GM03348 (cell line): ENCODE measurements at places on chromosomes 16 and 17.

DNA sequence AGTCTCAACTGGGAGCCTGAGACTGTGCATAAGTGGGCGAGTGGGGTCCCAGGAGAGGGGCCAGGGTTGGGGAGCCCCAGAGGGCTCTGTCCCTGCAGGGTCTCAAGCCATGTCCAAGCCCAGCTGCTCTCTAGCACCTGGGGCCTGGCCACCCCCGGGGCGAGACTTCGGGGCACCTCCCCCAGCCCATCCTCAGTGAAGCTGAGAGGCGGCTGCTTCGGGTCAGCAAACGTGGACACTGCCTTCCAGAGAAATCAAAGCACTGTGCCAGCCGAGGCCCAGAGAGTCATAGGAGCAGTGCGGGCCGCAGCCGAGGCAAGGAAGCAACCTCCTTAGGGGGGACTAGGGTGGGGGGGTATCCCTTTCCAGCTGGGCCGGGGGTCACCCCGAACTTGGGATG lies 77.5 kb downstream of the ENGASE start:
- no peak for DNase-seq

GRCh38 chr17:37694734-37695133 lies 50.1 kb downstream of the HNF1B start:
- no peak for DNase-seq

- DNase-seq: no peak
Observed at GRCh38 chr16:49635009-49635350, 220.9 kb downstream of the ZNF423 start.

GRCh38 chr17:44004761-44005526 lies 522 bp downstream of the NAGS start:
- DNase-seq: no peak

DNA sequence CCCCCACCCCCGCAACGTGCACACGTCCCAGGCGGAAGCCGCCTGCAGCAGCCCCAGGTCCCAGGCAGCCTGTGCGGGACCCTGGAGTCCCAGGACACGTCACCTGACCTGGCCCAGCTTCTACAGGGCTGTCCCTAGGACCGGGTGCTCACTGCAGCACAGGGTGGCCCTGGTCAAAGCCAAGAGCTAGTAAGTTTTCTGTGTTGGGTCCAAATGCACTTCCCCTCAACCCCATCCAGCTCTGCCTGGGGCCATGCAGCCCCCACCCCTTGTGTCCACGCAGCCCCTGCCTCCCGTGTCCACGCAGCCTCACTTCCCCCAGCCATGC lies 22.1 kb upstream of the PVALEF start:
- DNase-seq: no peak

DNA sequence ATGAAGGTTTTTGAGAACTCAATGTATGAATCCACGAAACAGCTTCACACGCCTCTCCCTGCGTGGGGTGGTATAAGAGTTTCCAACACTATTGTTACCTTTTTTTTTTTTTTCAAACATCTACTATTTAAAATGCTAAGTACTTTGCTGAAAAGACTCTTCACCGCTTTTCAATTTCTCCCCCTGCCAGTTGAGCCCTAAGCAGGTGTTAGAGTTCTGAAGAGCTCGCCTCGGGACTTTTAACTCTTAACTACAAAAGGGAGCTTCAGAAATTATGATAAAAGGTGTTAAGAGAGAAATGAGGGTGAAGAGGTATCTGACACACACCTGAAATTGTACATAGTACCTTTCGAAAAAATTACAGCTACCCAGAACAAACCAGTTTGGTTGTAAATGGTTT lies 20.9 kb upstream of the PSMD7 start:
- no peak for DNase-seq

DNA sequence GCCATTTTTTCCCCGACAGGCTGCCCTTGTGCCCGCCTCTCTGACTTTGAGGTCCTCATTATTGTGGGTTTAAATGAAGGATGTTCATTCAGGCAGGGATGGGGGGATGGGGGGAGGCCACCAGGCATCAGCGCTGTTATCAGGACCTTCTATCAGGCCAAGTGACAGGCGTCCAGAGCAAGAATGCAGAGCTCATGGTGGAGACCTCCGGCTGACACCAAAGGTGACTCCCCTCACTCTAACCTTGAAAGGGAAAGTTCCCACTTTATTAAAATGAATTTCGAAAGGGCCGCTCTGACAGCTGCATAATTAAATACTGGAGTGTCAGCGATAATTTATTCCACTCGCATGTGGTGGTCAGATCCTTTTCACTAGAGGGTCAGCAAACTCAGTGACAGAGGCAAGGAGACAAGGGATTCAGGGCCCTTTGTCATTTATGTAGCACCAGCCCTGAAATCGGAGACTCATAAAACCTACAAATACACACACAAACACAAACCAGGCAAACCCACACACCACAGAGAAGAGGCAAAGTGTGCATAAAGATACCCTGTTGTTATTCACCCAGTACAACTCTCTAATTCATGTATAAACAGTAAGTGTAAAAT lies 436.0 kb downstream of the MAF start:
- no peak for DNase-seq

- DNase-seq: no peak
Observed at GRCh38 chr17:49524473-49525359, 29.6 kb downstream of the NGFR start.

DNA sequence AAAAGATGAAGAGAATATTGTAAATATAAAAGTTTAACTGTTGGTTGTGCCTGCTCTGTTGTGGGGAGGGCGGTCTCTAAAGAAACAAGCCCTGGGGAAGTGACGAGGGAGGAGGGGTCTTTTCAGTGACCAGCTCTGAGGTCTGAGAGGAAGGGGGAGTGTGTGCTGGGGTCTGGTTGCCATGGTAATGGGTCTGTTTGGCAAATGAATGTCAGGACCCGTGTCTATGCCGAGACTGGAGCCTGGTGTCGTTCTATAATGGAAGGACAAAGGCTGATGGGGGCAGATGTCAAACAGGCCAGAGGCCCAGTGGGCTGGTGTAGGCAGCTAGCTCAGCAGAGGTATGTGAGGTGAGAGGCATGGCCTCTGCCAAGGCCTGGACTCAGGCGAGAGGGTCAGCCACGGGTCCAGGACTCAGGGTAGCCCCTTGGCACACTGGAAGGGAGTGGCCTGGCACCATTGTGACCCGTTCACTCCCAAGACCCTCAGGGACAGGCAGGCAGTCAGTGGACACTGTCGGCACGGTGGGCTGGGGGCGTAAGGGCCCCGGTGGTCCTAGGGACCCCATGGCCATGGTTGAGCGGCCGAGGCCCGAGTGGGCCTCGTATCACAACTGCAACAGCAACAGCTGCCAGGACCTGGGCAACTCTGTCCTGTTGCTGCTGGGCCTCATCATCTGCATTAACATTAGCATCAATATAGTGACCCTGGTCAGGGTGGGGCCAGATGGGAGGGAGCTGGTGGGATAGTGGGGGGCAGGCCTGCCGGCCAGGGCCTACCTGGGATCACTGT lies at the start of gene SPEM1:
TSS of gene SPEM1 (plus strand) at position 506 of the 792 bp plus-strand sequence. CDS start at position 567, 61 bp downstream.
- no peak for DNase-seq

DNA sequence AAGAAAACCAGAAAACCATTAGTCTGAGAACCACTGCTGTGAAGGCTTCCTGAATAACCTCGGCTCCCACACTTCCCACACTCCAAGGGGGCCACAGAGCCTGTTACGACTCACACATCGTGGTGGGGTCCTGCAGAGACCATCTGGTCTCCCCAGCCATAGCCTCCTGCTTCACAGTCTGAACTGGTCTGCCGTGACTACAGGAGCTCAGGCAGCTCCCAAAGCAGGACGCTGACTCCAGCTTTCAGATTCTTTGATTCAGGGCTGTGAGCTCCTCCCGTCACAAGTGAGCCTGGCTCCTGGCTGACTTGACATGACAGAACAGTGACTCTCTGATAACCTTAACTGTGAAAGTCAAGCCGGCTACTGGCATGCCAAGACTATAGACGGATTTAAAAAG lies 37.8 kb downstream of the CYB5D2 start:
- no peak for DNase-seq

DNA sequence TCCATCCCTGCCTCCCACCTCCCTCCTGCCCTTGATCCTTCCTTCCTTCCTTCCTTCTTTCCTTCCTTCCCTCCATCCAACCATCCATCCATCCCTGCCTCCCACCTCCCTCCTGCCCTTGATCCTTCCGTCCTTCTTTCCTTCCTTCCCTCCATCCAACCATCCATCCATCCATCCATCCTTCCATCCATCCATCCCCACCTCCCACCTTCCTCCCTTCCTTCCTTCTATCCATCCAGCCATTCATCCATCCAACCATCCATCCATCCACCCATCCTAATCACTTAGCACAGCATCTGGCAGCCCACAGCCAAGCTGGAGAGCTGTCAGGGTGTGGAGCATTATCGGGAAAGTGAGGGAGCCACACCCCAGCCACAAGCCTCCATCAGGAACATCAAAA lies 54.5 kb downstream of the TK2 start:
- DNase-seq: no peak

GRCh38 chr16:12532871-12533610 lies 270.6 kb downstream of the CPPED1 start:
- no peak for DNase-seq
